Hematopoietic multipotent progenitor cell treated with erythropoietin and hydrocortisone succinate and interleukin-3 and kit ligand, for 15 days (in vitro differentiated cells): ENCODE measurements at places on chromosomes 5 and 9.
A peak's percentile ranks its signal among the peaks of the same experiment; 100 is the strongest.

DNA sequence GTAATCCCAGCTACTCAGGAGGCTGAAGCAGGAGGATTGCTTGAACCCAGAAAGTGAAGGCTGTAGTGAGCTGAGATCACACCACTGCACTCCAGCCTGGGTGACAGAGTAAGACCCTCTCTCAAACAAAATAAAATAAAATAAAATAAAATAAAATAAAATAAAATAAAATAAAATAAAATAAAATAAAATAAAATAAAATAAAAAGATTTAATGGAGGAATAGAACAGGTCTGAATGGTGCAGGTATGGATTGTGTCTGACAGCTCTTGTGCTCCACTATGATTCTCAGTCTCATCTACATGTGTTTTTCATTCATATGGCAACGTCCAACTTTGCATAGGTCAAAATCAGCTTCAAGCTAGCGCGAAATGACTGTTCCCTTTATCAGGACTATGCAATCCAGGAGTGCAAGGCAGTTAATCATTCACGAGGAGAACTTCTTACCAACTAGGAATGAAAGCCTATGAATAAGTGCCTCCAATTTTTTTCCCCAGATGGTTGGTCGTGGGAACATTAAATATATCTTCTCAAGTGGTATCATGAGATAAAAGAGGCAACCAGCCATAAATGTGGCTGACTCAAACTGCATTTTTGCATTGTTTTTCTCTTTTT, 1392.3 kb upstream of the CDH9 start:
- DNase-seq = no peak

- no peak for DNase-seq
These were observed 24.6 kb upstream of the GALNT10 start for GRCh38 chr5:154165886-154166285.

GRCh38 chr9:112074250-112075008, 100.7 kb downstream of the SUSD1 start:
- DNase-seq = peak; percentile 65

DNA sequence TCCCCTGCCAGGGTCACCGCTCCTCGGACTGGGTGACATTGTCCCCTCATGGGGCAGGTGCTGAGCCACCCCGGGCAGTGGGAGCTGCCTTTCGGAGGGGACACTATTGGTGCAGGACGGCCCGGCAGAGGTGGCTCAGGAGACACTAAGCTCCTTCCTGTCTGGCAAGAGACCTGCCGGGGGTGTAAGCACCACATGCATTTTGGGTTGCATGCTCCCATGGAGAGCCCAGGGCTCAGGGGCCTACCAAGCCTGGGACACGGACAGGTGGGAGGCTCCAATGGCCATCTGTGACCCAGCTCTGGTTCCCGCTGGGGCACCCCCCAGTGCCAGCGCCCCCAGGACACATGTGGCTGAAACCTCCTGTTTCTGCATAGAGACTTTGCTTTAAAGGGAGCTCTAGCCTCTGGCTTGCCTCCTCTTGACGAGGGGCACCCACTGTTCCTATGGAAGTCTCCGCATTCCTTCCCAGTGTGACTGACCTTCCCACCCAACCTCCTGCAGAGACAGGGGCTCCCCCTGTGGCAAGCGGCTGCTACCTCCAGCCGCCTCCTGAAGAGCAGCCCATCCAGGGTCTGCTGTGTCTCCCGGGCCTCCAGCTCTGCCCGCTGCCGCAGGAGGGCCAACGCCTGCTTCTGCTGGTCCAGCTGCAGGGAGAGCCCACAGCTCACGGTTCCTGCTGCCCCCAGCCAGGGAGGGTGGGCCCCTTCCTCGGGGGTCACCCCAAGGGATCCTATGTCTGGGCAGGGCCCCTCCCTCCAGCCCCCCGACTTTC, 28.1 kb downstream of the CCDC187 start:
- DNase-seq = no peak

DNA sequence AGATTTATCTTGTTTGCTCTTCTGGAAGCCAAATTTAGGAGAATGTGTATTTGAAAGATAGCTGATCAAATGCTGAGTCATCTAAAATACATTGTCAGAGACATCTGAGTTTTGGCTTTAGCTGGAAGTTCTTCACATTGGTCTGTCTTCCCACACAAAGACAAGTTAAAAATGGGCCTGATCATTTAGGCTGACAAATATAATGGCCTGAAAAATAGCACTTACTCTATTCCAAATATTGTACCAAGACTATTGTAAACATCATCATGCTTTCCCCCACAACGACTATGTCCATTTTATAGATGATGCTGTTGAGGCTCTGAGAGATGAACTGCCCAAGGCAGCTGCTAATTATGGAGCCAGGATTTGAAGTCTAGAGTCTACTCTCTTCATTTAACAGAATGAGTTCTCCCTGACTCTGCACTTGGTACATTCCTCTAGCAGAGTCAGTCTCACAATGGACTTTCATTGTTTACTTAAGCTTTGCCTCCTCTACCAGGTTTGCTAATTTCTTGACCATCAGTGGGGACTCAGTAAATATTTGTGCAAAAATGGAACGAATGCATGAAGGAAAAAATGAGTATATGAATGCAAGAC, 619.4 kb upstream of the KLF4 start:
- peak; percentile 79 for DNase-seq

DNA sequence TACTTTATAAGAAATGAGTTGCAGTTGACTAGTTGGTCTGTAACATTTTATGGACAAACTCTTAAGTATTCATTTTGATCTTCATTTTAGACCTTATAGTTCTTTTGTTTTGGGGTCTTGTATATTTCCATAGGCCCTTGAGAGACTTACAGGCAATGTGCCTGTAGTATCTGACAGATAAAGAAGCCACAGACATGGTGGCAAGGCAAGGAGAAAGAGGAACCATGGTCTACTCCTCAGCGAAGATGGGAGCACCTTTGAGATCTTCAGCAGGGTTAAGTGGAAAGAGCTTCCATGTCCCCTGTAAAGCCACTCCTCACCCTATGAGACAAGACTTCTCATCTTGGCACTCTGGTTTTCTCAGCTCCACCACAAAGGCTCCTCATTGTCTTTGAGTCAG, 56.4 kb downstream of the SH3TC2 start:
- no peak for DNase-seq

DNA sequence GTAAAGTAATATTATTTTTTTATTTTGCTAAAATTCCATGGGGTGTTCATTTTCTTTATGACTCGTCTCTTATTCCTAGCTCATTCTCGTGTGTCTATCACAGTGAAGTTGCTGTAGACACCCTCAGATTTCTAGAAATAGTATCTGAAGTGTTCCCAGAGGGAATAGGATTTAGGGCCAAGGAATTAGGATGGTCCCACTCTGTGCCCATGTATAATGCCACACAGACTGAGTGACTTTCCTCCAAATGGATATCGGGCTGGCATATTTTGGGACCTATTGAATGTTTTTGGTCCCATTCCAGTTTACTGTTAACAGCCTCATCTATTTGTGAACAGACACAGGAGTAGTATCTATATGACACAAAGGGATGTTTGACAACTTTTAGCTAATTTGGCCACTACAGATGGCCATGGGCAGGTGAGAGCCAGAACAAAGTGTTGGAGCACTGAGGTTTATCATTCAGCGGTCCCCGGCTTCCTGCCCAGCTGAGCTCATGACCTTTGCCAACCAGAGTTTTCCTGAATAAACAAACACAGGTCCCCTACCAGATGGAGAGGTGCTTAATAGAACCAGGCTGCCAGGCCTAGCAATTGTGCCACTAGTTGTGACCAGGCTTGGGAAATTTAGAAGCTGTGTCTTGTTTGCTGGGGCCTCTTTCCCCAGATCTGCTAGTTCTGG, 46.9 kb downstream of the MAP1B start:
- no peak for DNase-seq

GRCh38 chr5:138230261-138230660, 17.1 kb upstream of the CDC23 start:
- no peak for DNase-seq

DNA sequence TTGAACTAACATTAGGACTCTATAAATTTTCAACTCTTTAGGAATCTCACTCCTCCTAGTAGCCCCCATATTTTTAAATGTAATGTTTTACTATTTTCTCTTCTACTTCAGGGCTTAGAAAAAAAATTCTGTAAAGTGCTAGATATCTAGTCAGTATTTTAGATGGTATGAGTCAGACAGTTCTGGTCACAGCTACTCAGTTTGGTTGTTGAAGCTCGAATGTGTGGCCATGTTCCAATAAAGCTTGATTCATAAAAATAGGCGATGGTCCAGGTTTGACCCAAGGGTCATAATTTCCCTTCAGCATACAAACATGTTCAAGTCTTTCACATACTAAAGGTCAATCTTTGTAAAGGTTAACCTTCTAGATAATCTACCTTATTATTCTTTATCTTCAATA, 566.0 kb upstream of the CDH18 start:
- no peak for DNase-seq

DNA sequence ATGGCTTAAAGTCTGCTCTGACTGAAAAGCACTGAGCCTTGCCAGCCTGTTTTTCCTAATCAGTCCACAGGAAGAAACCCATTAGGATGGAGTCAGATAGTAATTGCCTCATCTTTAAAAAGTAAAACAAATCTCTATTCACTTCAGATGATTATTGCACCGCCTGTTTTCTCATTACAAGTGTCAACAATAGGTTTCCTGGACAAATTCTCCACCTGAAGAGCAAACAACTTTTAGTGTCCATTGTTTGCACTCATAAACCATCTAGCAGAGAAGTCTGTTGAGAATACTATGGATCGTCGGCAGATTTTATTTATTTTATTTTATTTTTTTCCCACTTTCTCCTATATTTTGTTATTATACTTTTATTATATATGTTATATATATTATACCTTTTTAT, 20.3 kb downstream of the C5orf63 start:
- no peak for DNase-seq
